NCI-H1436 treated with DMSO at 0.1 percent for 48 hours (cell line): ENCODE measurements at places on chromosomes 16 and 17.

DNA sequence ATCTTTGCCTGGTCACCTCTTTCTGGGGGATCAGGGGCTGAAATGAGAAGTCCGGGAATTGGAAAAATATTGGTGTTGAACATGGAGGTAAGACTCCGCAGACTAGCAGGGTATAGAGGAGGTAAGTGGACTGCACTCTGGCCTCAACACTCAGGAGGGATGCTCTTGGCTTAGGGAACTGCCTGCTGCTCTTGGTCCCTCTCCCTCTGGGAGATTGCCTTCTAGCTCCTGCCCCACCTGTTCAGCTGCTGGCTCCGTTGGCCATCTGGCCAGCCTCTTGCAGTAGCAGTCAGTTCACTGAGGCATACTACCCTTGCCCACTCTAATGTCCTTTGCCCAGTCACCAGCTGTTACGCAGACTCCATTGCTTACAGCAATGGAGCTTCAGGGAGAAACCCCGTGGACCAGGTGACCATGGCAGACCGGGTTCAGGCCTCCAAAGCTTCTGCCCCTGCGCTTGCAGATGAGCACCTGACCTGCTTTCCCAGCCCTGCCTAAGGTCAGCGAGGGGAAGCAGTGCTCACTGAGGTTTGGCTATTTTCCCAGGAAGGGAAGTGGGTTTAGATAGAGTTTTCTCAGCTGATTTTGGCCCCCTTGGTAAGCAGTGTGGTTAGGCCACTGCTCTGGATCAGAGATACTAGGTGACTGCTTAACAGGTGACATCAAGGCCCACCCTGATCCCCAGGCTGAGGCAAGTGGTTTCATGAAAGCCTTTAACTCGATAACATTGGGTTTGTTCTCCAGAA is 11.9 kb downstream of the CDK5RAP3 start:
- no peak for DNase-seq

DNA sequence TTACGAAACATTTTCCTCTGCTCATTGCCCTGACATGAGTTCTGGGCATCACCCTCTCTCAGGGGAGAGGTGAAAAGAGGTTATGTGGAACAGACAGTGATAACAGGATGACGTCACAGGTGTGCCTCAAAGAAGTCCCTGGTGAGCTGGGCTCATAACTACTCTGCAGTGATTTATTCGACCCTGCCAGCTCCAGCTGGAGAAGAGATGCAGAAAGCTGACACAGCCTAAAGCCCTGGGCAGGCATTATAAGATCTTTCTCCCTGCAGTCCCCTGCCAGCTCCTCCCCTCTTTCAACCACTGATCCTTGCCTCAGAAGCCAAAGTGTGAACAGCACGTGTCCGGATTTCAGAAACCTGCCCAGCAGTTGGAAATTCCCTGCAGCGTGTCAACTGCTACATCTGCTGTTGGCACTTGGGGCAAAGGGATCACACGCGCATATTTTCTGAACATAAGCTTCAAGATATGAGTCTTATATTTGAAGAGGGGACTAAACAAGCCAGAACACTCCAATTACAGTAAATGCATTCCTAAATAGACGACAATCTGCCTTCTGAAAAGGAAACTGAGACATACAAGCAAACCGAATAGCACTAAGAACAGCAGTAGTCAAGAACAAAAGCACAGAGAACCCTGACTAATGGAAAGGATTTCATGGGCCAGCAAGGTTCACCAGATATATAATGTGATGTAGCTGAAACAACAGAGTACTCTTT is 80.5 kb downstream of the SMG6 start:
- DNase-seq, result no peak

- no peak for DNase-seq
These were observed 16.3 kb upstream of the RFFL start for GRCh38 chr17:35079547-35080423.

DNA sequence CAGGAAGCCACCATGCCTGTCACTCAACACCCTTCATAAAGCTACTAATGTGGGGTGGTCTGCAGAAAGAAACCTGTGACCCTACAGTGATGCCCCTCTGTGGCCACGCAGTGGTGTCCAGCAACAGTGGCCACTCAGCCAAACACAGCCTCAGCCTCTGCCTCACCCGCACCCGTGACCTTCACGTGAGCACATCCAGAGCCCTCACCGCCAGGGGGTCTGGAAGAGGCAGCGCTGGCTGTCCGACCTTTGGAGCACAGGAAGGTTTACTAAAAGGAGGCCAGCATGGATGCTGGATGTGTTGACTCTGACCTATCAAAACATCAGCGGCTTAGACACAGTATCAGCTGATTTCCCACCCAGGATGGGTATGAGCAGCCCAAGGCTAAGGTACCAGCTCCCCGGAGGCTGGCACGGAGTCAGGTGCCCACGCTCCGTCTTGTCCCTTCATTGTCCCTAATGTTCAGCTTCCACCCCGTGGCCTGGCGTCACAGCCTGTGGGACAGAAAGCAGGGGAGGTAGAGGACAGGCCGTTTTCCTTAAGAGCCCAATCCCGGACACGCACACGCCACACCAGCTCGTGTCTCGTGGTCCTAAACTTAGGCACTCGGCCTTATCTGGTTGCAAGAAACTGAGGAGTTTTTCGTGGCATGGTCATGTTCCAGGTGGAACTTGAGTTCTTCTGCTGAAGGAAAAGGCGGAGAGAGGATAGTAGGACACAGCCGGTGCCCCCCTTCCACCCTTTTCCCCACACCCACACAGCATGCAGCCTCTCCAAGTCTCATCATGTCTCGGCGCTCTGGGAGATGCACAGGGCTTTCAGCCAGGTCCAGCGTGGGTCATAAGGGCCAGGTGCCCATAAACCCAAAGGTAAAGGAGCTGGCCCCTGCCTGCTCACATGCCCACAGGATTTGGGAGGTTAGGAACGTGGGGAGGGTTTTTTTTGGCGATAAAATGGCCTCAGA is 49.7 kb upstream of the ENDOV start:
- DNase-seq, result no peak

GRCh38 chr16:2963723-2964474 is at the start of gene KREMEN2:
KREMEN2 (plus strand) TSS chr16:2964275; CDS start chr16:2964521, 246 bp downstream.
- DNase-seq, result no peak

DNA sequence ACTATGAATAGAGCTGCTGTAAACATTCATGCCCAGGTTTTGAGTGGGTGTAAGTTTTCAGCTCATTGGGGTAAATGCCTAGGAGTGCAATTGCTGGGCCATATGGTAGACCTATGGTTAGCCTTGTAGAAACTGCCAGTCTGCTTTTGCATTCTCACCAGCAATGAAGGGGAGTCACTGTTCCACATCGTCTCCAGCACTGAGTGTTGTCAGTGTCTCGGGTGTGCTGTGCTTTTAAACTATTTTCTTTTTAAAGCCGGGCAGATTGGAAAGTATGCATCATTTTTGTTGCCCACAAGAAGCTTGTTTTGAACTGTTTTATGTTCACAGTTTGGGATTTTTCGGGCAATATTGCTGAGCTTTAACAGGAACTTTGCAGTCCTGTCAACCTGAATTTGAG is 7.9 kb downstream of the RMI2 start:
- no peak for DNase-seq

- no peak for DNase-seq
These were observed 28.0 kb upstream of the DUSP14 start for GRCh38 chr17:37461668-37462067.

DNA sequence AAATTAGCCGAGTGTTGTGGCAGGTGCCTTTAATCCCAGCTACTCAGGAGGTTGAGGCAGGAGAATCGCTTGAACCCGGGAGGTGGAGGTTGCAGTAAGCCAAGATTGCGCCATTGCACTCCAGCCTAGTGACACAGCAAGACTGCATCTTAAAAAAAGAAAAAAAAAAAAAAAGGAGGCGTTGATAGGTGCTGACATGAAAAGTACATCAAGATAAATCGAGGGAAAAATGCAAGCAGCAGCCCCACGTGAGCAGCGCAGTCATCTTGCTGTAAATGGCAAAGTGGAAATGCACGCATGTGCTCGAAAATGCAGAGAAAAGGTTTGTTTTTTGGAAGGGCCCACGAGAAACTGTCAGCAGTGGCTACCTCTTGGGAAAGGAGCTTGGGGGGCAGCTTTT is 20.9 kb downstream of the MXRA7 start:
- DNase-seq, result no peak

- no peak for DNase-seq
These were observed 277.0 kb downstream of the IRX3 start for GRCh38 chr16:54009464-54010176.

DNA sequence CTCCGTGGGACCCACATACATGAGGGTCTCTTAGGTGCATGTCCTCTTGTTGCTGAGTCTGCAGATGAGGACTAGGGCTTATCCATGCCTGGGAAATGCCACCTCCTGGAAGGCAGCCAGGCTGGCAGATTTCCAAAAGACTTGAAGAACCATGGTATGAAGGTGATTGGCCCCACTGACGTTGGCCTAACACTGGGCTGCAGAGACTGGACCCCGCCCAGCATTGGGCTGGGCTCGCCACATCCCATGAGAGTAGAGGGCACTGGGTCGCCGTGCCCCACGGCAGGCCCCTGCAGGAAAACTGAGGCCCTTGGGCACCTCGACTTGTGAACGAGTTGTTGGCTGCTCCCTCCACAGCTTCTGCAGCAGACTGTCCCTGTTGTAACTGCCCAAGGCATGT is 38.2 kb upstream of the IL21R start:
- no peak for DNase-seq

DNA sequence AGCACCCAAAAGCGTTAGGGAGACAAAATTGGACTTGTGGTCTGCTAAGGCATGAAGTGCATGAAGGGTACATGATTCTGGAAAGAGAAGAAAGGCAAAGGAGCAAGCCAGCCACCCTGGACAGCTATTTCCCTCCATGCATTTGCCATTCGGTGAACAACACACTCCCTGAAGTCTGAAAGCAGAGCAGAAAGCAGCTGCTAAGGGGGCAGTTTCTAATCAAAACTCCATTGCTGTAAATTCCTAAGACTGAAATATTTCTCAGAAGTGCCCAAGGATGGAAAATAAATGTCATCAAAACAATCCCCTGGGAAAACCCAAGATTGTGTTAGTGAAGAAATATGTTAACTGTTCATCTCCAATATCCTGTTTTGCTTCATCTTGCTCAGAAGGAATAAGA is 44.3 kb downstream of the PMP22 start:
- DNase-seq, result no peak

- DNase-seq, result no peak
These were observed 2.7 kb upstream of the UNC13D start for GRCh38 chr17:75846692-75847613.

DNA sequence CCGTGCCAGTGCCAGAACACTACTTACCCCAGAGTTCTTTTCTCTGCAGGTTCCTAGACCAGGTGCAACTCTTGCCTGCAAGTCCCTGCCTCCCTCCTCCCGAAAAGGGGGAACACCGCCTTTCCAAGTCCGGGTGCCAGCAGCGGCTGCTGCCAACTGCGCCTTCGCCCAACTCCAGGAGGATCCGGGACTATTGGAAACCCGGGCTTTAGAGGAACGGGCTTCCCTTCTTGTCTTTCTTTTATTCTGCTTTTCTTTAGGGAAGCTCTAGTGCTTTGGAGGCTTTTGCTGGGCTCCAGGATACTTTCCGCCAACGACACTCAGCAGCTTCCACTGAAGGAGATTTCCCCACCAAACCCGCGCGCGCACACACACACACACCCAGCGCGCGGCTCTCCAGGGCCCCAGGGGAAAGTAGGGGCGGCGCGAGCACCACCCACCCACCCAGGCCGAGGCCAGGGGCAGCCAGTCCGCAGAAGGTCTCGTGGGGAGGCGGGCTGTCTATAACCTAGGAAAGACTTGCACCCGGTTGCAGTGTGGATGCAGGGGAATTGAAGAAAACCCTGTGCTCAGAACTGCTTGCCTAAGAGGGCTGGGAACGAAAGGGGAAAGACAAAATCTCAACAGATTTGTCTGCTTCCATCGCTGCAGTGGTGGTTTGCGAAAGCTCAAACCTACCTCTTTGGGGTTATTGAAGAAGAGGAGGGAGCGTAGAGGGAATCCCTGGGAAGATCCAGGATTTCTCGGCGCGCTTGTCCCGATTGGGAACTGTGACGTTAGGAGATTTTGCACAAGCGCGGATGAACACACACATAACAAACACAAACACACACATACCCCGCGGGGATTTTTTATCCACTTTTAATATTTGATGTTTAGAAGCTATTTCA is 977 bp upstream of the CA10 start:
- DNase-seq, result no peak

GRCh38 chr16:77406680-77407079 is 28.2 kb downstream of the ADAMTS18 start:
- no peak for DNase-seq

GRCh38 chr17:10585529-10585928 is 36.1 kb upstream of the MYH2 start:
- DNase-seq, result no peak

DNA sequence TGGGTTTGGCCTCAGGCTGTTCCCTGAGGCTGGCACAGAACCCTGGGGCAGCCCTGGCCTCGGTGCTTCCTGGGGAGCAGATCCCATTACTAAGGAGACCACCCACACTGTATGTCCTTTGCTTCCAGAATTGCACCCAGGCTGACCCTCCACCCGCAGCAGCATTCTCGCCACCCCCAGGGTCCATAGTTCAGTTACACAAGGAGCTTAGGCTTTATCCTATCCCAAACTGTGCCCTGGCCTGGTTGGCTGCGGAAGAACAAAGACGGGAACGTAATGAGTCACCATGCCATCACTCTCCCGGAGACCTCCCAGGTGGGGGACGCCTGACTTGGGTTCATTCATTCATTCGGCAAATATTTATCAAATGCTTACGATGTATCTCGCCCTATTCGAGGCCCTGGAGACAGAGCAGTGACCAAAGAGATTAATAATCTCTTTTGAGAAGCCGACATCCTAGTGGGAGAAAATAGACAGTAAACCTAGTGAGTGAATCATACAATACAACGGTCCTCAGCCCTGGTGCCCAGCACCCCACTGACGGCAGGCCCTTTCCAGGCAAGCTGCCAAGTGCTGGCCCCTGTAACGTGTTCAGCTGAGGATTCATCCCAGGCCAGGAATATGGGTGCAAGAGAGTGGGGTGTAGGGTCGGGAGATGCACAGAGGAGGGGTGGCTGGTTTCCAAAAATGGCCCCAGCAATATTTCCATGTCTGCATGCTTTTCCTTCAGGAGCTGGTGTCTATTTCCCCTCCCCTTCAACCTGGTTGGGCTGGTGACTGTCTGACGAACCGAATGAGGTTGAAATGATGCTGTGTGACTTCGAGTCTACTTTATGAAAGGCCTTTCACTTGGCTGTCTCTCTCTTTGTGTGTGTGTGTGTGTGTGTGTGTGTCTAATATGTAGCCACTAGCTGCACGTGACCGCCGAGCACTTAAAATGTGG is 134.2 kb downstream of the MGAT5B start:
- no peak for DNase-seq

- no peak for DNase-seq
These were observed 14.2 kb downstream of the SLFN12L start for GRCh38 chr17:35523296-35523695.

- no peak for DNase-seq
These were observed 5.3 kb upstream of the NTN3 start for GRCh38 chr16:2465653-2466415.

- no peak for DNase-seq
These were observed 849.1 kb upstream of the RBFOX1 start for GRCh38 chr16:6483469-6484033.
